ENCODE measurements at places on chromosomes 5 and 9.

DNA sequence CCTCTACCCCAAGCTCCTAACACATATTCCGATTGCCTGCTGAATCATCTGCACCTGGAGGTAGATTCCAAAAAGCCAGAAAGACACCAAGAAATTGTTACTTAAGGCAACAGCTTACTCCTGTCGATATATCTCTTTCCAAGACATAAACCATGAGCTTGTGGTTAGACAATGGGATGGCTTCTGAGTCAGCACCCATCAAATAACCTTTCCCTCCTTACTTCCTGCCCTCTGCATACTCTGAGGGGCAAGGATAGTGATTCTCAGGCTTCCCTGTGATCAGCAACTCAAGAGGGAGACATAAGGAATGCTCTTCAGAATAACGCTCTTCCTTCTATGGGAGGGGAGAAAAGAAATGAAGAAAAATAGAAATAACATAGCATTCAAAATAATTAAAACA is 70.9 kb downstream of the TMEM215 start:
- no peak for DNase-seq

- no peak for DNase-seq
Measured at GRCh38 chr5:111863801-111864200, 106.8 kb upstream of the NREP start.

DNA sequence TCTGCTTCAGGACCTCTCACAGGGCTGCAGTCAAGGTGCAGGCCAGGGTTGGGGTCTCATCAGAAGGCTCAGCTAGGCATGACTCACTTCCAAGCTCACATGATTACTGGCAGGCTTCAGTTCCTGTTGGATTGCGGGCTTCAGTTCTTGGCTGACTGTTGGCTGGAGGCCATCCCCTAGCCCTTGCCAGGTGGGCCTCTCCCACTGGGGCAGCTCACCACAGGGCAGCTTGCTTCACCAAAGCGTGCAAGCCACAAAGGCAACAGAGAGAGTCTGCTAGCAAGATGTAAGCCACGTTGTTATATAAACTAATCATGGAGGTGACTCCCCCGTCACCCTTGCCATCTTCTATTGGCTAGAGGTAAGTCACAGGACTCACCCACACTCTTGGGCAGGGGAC is 14.4 kb downstream of the CPLX2 start:
- no peak for DNase-seq

GRCh38 chr5:13488254-13488931 is 456.1 kb downstream of the DNAH5 start:
- no peak for DNase-seq

DNA sequence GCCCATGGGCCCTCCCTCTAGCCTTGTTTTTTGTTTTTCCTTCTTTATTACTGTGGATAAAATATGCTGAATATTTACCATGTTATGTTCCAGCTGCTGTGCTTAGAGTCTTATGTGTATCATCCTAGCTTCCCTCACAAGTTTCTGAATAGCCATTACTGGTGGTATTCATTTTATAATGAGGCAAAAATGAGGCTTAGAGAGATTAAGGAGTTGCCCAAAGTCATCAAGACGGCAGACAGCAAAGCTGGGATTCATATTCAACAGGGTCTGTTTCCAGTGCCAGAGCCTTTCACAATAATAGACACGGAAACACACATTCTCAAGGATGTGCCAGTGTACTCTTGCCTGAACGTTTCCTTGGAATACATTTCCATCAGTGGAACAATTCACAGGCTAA is 258.1 kb downstream of the CTNND2 start:
- no peak for DNase-seq

DNA sequence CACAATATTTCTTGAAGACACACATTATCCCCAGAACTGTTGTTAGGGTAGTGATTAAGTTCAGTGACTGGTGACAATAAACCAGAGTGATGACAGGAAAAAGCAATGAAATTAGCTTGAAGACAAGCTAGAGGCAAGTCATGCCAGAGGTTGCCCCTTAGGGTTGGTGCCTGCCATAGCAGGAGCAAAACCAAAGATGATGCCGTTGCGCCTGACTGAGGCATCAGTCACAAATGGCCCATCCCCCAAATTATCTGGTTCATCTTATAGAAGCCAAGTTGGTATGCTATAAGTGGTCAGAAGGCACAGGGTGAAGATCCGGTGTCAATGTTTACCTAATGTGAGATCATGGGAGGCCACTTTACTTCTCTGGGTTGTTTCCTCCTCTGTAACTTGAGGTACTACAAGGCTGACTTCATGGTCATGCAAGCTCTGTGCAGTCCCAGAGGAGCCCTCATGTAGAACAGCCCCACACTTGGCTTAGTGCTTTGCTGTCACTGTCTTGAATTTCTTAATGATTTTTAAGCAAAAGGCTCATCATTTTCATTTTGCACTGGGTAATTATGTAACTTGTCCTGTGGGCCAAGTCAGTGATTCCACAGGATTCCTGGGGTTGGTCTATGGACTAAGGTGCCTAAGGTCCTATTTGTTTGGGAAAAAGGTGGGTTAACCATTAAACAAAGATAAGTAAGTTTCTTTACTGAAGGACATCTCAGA is 211.3 kb downstream of the MAN2A1 start:
- DNase-seq = no peak

DNA sequence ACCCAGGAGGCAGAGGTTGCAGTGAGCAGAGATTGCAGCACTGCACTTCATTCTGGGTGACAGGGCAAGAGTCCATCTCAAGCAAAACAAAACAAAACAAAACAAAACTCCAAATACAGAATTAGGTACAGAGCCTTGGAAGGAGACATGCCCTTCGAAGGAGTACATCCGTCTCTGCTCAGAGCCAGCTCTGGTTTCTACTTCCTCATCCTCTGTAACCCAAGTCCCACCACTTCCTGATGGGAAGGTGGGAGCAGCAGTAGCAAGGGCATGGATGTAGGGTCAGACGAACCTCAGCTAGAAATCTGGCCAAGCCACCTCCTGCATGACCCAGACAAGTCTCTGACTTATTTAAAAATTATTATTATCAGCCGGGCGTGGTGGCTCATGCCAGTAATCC is 16.5 kb upstream of the STXBP1 start:
- no peak for DNase-seq

DNA sequence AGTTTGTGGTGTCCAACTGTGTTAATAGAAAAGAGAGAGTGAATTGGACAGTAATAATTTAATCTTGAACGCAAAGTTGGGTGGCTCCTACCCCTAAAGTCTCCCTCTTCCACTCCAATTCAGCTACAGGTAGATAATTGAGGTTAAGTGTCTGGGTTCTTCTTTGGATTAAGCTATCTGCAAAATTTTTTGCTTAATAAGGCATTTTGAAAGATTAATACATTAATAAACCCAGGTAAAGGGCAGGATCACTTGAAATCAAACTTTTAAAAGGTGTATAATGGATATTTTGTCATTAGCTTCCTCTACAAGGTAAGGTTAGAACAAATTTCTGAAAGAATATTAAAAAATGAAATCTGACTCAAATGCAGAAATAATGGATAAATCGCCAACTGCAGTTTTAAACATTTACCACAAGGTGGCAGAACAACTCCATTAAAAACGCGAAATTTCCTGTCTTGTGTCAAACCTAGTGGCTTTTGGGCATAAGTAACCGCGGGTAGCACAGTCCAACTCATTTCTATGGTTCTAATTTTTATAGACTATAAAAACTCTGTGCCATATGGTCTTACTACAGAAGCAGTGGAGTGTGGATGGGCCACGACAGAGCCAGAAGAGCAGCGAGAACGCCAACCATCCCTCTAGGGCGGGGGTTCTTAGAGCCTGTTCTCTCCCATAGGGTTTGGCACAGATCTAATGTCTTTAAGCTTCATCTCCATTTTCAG is 276.5 kb downstream of the ARHGEF28 start:
- no peak for DNase-seq
